ENCODE measurements at places on chromosomes 1 and 21.

GRCh38 chr1:7025013-7025412 lies 239.8 kb downstream of the CAMTA1 start:
- no peak for DNase-seq

DNA sequence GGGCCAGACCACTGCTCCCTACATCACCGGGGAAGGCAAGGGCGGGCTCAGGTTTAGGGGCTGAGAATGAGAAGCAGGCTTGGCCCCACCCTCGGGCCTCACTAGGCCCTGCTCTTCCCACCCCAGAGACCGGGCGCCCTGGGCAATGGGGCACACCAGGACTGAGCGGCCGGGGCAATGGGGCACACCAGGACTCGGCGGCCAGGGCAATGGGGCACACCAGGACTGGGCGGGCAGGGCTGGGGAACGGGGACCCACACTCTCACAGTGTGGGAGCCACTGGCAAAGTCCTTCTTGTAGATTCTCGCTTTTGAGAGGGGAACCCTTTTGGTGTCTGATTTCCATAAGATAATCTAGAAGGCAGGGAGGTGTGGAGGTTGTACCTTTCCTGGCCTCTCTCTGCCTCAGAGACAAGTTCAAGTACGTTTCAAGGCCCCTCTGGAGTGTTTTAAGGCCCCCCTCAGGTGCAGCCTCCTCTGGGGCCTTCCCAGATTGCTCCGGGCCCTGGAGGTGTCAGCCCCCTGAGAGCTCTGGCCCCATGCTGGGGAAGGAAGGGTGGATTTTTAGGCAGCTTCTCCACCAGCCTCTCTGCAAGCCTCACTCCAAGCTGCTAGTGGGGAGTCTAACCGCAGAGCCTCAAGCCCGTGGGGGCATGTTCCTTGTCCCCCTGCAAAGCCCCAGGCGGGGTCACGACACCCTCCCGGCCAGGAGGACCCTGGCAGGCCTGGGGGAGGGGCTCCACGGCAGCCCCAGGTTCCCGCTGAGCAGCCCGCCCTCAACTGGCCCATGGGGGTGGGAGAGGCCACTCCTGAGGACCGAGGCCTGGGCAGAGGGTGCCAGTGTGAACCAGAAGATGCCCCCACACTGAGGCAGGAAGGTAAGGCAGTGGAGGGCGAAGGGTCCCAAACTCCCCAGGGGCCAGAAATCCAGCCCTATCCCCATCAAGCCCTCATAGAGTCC lies 66.2 kb downstream of the ARHGEF16 start:
- no peak for DNase-seq

- DNase-seq: no peak
These were observed 115.0 kb downstream of the BACH1 start for GRCh38 chr21:29413683-29414082.

GRCh38 chr1:43321331-43321891 lies 16.2 kb upstream of the MPL start:
- DNase-seq: no peak

DNA sequence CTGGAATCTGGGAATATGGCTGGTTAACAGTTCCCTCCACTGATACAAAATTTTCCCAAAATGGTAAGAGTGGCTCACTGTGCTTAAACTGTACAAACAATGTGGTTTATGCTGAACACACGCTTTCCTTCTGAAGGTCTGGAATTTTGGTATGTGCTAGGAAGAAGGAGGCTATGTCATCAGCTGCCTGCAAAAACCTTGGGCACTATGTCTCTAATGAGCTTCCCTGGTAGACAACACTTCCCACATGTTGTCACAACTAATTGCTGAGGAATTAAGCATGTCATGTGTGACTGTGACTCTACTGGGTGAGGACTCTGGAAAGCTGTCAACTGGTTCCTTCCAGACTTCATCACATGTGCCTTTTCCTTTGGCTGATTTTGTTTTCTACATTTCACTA lies 29.2 kb downstream of the IPP start:
- no peak for DNase-seq

DNA sequence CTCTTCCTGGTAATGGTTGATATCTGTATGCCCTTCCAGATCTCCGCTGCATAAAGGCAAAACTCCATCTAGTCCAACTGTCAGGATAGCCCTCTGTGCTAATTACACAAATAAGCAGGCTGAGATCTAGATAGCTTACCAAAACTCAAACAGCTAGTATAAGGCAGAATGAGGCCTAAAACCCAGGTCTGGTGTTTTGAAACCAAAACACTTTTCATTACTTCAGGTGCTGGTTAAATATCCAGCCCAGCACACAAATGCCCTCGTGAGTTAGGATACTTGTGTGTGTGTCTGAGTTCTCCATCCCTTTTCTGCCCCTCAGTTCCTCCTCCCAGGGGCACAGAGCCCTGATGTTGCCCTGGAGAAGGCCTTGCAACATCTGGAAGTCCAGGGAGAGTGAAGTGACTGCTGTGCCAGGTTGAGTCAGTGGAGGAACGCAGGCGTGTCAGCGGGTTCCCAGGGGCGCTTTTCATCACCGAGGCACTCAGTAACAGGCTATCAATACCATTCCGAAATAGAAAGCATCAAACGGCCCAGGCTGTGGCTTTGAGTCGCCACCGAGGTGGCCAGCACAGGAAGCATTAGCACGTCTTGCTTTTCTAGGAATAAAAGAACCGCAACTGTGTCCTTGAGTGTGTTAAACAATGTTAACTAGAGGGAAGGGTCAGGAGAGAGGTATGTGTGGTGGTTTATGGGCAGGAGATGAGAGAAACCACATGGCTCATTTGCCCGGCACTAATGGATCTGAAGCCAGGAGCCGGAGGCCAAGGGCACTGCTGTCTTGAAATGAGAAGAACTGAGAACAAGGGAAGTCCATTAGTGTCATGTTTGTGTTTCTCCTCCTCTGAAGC lies 90.7 kb upstream of the WLS start:
- DNase-seq: no peak

GRCh38 chr1:39632682-39633417 lies 6.6 kb downstream of the HEYL start:
- DNase-seq: no peak

GRCh38 chr1:4128616-4129015 lies 228.5 kb upstream of the C1orf174 start:
- no peak for DNase-seq

DNA sequence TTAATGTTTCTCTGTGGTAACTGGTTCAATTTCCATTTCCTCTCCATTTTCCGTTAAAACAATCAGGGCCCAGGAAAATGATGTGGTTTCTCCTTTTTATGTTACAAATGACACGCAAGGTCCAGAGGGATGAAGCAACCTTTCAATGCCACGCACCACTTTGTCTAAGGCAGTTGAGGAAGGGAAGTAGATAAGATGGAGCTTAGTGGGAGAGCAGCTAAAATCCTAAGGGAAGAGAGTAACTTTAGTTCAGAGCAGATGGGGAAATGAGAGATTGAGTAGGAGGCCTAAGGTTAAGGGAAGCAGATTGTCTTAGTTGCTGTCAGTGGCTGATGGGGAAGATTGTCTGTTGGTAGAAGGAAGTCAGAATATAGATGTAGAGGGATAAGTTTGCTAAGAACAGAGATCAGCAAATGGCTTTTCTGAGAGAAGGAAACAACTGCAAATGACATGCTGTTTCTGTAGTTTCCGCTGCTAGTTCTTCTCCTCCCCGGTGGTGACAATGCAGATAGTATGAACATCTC lies 660 bp downstream of the CD1C start:
- no peak for DNase-seq

GRCh38 chr1:41322101-41322661 lies 39.1 kb upstream of the FOXO6 start:
- no peak for DNase-seq

GRCh38 chr1:58283388-58284224 lies 262.9 kb downstream of the OMA1 start:
- no peak for DNase-seq

DNA sequence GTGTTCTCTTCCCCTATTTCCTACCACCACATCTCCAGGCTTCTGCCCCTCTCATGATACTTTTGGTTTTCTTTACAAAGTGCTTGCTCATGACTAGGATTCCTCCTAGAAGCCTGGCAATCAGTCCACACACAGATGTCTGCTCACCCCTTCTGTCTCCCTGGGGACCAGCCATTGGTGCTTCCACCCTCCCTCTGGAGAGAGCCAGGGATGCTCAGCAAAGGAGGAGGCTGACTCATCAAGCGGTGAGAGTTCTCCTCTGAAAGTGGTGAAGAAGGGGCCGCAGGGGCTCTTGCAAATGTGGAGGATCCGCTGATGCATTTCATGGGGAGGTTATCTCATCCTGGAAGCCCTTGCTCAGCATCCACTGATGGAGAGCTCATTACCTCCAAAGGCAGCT lies 14.5 kb downstream of the NT5C1A start:
- no peak for DNase-seq

- DNase-seq: no peak
These were observed 4.3 kb downstream of the TCHH start for GRCh38 chr1:152110860-152111514.

DNA sequence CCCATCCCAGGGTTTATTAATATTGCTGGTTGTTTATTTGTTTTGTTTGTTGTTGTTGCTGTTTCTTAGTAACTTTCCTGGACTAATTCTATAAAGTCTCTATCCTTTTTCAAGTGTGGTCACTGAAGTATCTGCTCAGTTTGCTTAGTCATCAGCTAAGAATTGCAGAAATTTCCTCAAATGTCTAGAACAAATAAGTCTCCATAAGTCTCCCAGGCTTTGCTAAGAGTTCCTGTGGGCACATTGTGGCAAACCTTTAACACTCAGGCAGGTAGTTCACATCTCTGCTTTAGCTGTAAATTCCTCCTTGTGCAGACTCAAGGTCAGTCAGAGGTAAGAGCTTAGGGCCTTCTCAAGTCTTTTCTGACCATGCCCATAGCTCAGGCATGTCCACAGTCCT lies 38.9 kb upstream of the C1orf185 start:
- DNase-seq: no peak

- DNase-seq: no peak
These were observed 25.5 kb upstream of the NTPCR start for GRCh38 chr1:232924874-232925273.

DNA sequence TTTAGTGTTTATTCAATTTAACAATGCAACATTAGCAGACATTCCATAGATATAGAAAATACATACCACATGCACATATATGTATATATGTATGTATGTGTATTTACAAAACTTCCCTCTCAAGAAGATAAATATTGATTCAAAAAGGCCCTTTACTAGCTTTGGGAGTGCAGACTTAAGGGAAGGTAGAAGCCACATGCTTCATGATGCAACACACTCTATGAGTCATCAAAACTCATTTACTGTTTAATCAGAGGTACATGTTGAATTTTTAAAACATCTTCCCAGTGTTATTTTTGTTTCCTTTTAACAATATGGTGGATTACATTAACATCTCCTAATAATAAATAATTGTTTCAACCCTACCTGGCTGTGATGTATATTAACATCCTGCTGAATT lies 61.4 kb upstream of the KIRREL1 start:
- DNase-seq: no peak

GRCh38 chr1:31760471-31761470 lies 3.4 kb downstream of the ADGRB2 start:
- DNase-seq: no peak

- no peak for DNase-seq
These were observed 7.2 kb upstream of the COL6A1 start for GRCh38 chr21:45974073-45975019.
